ENCODE measurements at places on chromosomes 16 and 17.

GRCh38 chr17:56845934-56846333, 12.0 kb downstream of the DGKE start:
- DNase-seq: no peak

- peak; percentile 31 for DNase-seq
Measured at GRCh38 chr16:8959921-8960787, 3.6 kb downstream of the USP7 start.

- DNase-seq: no peak
Measured at GRCh38 chr17:50218071-50218759, 16.8 kb upstream of the COL1A1 start.

DNA sequence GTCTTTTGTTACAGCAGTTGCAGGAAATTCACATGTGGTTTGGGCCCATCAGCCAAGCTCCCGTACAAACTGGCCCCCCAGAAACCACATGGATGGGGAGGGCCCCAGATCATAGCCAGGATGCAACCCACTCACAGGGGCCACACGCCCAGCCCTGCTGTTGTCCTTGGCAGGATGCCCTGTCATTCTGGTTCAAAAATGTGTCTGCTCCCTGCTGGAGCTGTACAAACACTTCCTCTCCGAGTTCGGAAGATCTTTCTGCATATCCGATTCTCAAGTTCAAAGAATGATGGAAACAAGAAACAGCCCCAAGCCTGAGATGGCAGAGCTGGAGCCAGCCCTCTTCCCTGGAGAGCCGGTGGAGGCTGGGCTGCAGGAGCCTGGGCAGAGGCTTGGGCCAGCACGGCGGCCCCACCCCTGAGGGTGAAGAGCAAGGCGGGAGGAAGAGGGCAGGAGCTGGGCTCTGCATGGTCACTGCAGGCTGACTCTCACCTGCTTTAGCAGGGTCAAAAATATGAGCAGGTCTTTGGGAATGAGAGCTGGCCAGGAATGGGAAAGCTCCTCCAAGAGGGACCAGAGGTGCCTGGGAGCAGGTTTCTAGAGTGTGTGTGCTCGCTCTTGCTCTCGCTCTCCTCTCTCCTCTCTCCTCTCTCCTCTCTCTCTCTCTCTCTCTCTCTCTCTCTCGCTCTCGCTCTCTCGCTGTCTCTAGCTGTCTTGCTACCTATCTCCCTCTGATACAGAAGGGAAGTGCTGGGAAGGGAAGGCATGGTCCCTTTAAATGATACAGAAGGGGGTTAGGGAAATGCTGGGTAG, 34.7 kb upstream of the ENPP7 start:
- peak; percentile 59 for DNase-seq

DNA sequence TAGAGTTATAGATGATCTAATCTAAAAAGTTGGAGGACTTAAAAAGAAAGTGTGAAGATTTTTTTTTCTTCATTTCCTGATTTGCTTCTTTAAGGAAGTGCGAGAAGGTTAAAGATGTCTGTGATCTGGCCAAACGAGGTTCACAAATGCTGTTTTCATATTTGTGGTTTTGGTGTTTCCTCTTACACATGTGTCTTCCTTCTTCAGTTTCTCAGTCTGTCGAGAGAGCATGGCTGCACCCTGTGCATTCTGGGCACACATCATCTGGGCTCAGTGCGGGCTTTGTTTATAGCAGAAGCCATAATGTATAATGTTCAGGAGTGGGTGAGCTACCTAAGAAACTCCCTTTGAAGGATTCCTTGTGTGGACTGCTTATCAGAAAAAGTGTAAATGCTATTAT, 260.4 kb upstream of the TBX2 start:
- peak; percentile 100 for DNase-seq

DNA sequence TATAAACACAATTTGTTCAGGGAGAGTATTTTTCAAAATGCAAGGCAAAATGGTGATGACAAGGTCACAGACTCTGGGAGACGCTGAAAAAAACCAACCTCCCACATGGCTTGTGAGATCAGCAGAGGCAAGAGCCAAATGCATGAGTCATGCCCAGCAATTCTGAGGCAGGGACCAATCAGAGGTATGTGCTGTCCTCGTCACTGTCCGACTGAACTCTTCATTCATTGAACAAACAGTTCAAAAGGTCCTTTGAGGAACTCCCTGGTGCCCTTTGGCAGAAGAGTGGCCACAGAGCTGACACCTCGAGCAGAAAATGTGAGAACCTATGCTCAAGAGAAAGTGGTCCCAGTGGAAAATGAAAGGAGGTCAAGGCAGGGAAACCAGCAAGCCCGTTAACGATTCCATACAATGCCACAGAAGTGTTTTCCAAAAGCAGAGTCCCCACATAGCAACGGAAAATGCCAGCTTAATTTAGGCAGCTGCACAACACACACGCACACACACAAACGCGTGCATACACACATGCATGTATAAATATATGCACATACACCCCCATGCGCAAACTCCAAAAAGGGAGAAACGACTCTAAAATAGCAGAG, 50.9 kb downstream of the CDH11 start:
- DNase-seq: no peak

DNA sequence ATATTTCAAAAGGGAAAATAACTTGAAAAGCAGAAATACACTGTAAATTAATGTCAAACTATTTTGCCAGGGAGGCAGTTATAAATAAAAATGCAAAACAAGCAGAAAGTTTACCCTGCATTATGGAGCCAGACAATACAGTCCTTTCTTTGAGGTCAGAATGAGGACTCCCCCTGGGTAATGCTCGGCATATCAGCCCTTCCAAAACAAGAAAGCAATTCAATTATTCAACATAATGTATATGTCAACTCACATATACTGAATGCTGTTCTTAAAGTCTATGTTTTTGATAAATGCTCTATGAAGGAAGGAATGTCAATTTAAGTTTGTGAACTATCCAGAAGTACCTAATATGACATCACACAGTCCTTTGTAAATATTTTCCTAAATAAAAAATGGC, 72.4 kb downstream of the TTC19 start:
- DNase-seq: no peak

- DNase-seq: peak; percentile 90
Measured at GRCh38 chr16:57167953-57168352, 17.9 kb downstream of the PSME3IP1 start.

DNA sequence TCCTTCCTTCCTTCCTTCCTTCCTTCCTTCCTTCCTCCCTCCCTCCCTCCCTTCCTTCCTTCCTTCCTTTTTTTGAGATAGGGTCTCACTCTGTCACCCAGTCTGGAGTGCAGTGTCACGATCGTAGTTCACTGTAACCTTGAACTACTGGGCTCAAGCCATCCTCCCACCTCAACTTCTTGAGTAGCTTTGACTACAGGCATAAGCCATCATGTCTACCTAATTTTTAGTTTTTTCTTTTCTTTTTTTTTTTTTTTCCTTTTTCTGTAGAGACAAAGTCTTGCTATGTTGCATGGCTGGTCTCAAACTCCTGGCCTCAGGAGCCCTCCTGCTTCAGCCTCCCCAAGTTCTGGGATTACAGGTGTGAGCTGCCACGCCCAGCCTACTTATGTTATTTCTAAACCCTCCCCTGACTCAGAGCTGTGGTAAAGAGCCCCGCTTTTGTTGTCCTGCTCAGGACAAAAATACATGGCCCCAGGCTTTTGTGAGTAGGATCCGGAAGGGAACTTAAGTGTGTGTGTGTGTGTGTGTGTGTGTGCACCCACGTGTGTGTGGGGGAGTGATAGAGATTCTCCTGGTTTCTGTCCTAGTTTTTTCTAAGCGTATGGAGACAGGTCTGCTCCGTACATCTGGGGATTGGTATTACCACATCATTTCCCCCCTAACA, 67.1 kb downstream of the PRKCB start:
- peak; percentile 30 for DNase-seq

- no peak for DNase-seq
Measured at GRCh38 chr17:83075270-83075880, 4.0 kb upstream of the METRNL start.

- DNase-seq: no peak
Measured at GRCh38 chr17:74085434-74085833, 118.0 kb upstream of the RPL38 start.

GRCh38 chr16:87543436-87544191, 50.8 kb upstream of the ZCCHC14 start:
- DNase-seq: peak; percentile 63

DNA sequence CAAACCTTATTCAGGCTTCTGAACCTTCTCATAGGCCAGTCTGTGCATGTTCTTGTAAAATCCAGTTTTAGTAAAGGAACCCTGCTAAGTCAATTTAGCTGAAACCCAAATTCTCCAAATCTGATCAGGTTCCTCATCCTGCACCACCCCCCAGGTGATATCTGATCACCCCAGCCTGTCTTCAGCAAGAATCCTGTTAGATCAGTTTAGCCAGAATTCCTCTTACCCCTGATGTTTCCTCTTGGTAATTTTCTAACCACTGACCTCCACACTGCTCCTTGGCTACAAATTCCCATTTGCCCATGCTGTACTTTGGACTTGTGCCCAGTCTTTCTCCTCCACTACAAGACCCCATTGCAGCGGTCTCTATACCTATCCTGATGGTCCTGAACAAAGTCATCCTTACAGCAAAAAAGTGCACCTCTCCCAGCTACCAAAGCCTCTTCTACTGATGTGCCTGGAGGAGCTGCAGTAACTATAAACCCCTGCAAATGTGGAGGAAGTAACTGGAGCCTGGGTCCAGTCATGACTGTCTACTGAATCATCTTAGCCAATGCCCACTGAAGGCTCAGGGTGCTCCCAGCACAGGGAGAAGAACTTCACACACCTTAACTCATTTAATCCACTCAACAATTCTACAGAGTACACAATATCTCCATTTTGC, 23.8 kb downstream of the TEX14 start:
- no peak for DNase-seq

DNA sequence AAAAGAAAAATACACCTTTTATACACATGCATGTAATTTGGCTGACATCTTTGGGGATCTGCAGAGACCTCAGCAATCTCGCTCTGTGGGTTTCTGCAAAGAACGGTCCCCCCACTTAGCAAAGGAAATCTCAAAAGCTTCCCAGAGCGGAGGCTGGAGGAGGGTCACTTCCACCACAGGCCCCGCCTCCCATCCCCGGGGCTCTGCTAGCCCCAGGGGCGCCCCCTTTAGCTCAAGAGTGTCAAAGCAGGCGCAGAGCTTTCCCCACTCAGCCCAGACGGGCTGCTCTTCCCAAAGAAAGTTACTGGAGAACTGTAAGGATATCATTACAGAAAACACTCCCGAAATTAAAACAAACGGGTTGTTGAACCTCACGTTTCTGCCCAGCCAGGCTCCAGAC, 11.4 kb downstream of the SLC13A5 start:
- peak; percentile 7 for DNase-seq

DNA sequence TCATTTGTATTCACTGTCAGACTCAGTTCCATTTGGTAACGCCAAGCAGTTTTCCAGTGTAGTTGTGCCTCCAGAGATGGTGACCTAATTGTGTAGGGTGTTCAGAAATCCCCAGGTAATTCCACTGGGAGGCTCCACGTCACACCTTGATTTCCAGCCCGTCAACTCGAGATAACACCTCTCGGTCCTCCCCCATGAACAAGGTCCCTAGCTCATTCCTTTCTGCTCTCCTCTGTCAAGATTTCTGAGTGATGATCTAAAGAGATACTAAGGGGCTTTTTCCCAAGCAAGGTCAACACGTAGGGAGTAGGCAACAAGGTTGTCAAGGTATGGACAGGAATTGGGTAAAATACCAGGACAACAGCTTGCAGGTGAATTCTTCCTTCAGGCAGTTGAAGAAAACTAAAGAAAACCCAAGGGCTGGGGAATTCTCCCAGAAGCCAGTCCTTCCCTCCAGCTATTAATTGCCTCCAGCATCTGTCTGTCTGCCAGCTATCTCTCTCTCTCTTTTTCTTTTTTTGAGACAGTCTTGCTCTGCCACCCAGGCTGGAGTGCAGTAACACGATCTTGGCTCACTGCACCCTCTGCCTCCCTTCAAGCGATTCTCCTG, 31.4 kb downstream of the GPRC5B start:
- DNase-seq: no peak

Measured in Kasumi-1 (cell line).